Midbrain (tissue), 1 donor: ENCODE measurements at places on chromosomes 6 and 20.
A peak's percentile ranks its signal among the peaks of the same experiment; 100 is the strongest.

DNA sequence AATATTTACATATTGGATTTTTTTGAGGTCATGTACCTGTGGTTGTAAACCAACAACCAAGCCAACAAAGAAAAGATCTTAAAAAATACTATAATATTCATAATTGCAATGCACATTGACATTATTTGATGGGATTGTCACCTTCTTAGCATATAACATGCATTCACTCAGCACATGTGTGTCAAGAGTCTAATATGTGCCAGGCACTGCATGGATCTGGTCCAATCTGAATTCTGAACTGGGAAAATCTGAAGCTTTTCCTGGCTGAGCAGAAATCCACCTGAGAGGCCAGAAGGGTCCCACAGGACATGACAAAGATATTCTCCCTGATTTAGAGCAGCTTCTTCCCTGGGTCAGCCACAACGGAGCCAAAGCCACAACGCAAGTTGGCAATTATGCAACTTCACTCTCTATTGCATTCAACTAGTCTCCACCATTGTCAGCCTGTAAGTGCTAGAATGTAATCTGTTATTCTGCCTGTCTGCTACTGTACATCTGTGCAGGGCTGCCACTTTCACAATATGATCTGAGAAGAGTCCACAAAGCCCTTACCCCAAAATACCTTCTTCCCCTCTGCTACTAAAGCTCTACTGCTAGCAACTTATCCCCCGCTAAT is 17.0 kb upstream of the DDO start:
- no peak for DNase-seq

DNA sequence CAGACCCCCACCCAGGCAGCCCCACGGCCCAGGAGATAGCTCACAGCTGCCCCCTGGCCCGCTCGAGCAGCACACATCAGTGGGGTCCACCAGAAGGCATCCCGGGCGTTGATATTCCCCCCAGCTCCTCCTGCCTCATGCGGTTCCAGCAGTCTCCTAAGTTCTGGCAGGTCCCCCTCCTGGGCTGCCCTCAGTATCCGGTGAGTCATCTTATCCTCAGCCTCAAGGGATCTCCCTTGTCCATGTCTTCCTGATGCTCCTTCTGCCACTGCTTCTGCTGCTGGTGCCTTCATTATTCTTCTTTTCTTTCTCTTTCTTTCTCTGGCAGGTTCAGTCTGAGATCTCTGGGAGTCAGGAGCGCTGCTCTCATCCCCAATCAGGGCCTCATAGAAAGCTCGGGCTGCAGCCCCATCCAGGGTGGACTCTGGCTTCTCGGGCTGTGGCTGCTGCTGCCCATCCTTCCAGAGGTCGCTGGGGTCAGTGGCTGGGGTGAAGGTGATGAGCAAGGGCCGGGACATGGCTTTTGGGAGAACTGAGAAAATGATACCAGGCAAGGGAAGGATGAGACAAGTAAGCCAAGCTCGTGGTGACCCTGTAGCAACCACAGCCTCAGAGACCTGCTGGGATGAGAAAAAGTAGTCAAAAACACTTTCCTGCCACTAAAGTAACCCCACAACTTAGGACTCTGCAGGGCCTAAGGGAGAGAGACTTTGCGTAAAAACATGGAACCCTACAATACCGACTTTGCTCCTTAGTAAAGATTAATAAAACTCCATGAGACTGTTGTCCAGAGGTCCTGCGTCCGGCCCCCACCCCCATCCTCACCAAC is 622 bp downstream of the GPANK1 start:
- DNase-seq: no peak

DNA sequence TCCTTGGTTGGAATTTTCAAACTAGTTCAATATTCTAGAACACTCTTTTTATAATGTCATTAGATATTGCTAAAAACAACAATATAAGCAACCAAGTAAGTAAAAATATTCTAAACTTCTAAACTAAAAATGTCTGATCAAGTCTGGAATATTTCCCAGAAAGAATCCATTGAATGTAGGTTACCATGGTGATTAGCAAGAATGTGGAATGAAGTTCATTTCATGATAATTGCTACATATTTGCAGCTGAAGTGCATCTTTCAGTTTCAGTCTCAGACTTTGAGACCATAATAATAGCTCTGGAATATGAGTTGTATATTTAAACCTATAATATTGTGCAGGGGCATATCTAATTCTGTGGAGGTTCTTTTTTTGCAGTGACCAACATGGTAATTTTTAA is 61.0 kb upstream of the NKAIN2 start:
- no peak for DNase-seq

DNA sequence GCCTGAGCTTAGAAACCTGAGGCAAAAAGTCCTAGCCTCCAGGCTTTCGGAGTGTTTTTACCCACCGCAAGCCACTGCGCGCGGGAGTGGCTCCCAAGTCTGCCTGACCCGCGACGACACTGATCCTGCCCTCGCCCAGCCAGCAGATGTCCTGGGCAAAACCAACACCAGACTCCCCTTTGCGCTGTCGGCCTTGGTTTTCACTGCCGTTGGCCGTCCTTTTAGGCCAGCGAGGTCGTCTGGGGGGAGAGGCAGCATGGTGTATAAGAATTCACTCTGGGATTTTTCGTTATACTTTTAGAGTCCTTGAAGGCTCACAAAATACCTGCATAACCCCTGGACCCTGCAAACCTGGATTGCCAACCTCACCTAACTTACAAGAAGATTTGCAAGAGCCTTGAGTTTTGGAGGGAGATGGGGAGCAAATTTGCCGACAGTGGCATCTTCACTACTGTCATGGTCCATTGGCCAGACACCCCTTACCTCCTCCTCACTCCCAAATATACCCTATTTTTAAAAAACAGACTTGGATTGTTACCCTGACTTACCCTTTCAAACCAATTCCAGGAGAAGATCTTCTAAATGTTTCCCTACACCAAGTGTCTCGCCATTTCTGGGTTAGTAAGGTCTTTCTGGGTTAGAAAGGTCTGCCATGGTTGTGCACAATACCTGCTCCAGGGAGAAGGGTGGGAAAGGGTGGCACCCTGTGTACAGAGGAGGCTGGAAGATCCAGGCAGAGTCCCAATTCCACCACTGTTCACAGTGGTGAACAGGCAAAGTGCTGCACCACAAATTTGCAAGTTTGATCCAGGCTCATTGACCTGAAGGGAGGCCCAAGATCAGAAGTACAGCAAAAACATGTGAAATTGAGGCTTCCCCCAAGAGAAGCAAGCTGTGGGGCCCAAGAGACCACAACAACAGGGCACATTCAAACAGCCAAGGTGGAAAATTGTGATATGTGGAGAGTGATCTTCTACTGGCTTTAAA is 4.4 kb downstream of the FOXA2 start:
- no peak for DNase-seq

GRCh38 chr6:21780679-21781078 is 187.1 kb downstream of the SOX4 start:
- DNase-seq: no peak

- DNase-seq: no peak
Observed at GRCh38 chr6:146590492-146590891, 8.3 kb upstream of the ADGB start.

DNA sequence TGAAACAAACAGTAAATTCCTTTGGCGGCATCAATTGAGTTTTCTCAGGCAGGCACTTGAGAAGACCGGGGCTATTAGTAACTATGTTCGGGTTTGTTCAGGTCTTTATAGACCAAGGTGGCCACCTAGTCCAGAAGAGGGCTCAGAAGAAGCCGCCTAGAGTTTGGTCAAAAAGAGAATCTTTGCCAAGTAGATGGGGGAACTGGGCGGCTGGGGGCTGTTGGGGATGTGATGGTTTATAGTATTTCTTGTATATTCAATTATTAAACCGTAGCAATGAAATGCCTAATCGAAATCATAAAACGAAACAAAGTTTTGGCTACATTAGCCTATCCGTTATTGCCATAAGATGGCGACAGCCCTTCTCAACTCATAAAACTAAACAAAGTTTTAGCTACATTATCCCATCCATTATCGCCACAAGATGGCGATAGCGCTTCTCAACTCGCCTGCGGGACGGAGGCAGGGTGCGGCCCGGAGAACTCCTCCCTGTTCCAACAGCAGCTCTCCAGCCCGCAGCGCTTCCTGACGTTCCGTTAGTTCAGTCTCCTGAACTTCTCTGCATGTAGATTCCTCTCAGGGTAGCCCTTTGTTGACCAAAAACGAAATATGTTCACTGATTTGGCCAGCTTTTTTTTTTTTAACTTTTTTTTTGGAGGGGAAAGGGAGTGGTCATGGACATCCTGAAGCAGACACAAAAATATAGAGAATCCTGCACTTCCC is 120.5 kb upstream of the PRSS16 start:
- peak; percentile 75 for DNase-seq

DNA sequence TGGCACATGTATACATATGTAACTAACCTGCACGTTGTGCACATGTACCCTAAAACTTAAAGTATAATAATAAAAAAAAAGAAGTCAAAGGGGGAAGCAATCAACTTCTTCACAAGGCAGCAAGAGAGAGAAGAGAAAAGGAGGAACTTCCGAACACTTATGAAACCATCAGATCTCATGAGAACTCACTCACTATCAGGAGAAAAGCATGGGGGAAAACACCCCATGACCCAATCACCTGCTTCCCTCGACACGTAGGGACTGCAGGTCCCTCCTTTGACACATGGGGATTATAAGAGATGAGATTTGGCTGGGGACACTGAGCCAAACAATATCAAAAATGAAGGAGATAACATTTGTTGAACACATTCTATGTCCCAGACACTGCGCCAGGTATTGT is 94.8 kb upstream of the PHACTR1 start:
- no peak for DNase-seq

GRCh38 chr20:57092112-57092899 is 174.1 kb downstream of the BMP7 start:
- DNase-seq: peak; percentile 76

- no peak for DNase-seq
Observed at GRCh38 chr20:40997116-40997515, 31.5 kb upstream of the TOP1 start.

DNA sequence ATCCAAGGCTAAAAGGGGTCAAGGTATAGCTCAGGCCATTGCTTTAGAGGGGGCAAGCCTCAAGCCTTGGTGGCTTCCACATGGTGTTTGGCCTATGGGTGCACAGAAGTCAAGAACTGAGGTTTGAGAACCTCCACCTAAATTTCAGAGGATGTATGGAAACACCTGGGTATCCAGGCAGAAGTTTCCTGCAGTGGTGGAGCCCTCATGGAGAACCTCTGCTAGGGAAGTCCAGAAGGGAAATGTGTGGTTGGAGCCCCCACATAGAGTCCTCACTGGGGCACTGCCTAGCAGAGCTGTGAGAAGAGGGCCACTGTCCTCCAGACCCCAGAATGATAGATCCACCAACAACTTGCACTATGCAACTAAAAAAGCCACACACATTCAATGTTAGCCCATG is 678.7 kb upstream of the ADGRB3 start:
- DNase-seq: no peak

- DNase-seq: no peak
Observed at GRCh38 chr6:17813542-17813941, 106.8 kb upstream of the NUP153 start.

- no peak for DNase-seq
Observed at GRCh38 chr6:105991561-105992314, 94.4 kb upstream of the PRDM1 start.

GRCh38 chr6:118350881-118351430 is 197.1 kb upstream of the PLN start:
- DNase-seq: no peak

DNA sequence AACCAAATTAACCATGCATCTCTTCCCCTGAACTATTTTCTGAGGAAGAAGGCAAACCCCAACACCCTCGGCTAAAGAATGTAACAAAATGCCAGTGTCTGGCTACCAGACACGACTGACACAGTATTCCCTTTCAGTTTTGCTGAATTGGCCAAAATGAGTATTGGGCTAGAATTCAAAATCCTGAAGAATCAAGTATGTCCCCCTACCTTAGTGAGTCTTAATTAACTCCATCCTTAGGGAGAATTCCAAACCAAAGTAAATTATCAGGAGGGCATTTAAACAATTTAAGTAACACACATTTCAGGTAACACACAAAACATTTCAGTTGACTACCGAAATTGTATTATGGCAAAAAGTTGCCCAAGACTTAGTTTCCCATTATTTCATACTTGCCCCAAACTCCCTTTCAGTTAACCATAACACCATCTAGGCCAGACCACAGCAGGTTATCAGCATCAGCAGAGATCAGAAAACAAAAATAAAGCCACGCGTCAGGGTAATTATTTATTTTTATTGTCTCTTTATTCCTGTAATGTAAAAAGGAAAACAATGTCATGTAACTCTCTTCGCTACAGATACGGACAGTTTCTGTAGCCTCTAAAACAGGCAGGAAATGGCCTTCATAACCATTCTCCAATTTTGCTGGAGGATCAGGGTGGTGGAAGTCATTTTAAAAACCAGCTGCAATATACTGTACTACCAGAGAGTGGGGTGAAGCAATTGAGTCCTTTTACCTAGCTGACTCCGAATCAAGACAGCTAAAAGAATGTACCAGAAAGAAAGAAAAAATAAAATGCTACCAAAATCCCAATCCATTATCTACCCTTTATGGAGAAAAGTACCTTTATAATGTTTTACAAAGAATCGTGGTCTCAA is 1.9 kb downstream of the SNX5 start:
- DNase-seq: no peak

- DNase-seq: no peak
Observed at GRCh38 chr6:133099573-133099972, 141.6 kb upstream of the EYA4 start.

DNA sequence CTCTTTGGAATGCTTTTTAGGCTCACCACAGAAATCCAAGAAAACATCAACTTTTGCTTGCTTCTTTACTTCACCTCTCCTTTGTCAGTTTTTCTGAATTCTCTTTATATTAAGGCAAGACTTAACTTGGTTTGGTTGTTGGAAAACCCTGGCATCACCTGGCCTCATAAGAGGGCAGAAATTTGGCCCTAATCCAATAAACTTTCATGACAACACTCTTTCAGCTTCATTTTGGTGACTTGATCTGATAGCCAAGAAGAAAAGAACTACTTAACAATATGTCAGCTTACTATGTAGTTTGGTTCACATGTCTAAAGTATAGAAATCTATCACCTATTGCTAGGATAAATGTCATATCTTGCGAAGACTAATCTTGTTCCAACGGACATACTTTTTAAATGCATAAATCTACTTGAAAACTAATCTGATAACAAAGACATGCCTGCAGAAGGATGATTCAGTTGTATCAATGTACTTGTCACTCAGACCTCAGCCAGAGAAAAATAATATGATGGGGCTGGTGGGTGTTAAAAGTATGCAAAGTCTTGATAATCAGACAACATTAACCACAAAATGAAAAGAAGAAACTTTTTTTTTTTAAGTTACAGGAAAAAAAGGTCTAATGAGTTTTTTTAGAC is 19.3 kb upstream of the HBS1L start:
- no peak for DNase-seq

DNA sequence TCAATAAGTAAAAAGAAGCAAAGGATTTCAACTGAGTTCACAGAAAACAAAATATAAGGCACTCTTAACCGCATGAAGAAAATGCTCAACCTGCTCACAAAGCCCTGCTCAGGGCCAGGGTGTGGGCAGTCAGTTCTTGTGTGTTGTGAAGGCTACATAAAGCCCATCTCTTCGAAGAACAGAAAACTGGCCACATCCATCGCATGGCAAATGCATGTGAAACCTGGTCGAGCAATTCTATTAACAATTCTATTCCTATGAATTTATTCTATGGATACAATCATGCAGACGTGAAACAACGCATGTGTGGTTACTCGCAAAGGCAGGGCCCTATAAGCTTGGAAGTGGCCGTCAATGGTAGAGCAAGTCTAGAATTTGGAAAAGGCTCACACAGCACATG is 110.5 kb downstream of the PSMB1 start:
- no peak for DNase-seq
